ENCODE measurements at places on chromosomes 5 and 9.

DNA sequence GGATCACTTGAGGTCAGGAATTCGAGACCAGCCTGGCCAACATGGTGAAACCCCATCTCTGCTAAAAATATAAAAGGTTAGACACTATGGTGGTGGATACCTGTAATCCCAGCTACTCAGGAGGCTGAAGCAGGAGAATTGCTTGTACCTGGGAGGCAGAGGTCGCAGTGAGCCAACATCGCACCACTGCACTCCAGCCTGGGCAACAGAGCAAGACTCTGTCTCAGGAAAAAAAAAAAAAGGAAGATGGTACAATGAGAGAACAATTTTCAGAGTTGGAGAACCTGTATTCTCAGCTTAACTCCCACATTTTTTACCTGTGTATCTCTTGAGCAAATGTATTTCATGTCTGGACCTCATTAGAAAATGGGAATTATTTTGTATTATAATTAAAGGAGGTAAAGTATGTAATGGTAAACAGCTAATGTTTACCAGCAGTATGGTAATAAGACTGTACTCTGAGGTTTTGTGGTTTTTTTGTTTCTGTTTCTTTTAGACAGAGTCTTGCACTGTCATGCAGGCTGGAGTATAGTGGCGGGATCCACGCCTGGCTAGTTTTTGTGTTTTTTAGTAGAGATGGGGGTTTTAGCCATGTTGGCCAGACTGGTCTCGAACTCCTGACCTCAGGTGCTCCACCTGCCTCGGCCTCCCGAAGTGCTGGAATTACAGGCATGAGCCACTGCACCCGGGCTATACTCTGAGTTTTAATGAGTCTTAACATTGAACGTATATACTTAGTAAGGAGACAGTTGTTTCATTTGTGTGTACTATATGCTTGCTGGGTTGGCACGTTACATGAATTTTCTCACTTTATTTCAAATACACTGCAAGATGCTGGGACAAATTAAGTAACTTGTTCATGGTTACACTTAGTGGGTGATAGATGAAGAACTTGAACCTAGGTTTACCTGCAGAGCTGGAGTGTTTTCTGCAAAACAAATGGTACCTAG, 16.2 kb downstream of the UHRF2 start:
- peak; percentile 63 for DNase-seq

GRCh38 chr5:169873642-169874041, 106.7 kb downstream of the INSYN2B start:
- no peak for DNase-seq

DNA sequence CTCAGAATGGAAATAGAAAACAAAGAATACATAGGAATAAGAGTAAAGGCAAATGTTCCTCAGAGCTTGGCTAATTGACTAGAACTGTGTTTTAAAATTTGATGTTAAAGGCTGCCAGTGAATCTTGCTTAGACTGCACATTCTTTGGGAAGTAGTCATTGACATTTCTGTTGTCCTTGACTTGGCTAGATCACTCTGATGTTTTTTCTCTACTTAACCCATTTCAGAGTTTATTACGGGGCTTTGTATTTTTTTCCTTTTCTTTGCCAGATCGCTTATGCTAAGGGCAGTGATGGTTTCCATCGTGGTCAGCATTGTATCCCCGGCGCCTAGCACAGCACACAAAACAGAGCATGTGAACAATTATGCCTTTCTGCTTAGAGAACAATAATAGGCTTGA, 1126.7 kb upstream of the CDH9 start:
- DNase-seq, result no peak

DNA sequence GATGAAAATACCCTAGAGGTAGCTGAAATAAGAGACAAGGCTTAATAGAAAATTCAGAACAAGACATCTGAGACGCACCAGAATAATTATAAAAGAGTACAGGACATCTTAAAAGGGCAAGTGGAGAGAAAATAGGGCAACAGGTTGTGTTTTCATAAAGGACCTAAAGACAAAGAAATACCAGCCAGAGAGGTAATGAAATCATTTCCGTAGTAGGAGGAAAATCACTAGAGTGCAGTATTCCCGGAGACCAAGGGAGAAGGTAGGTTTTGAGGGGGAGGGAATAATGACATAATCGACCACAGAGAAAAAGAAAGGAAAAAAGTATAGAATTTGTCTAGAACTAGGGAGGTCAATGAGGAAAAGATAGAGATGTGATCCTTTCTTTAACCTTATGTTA, 26.2 kb upstream of the CTNNAL1 start:
- no peak for DNase-seq

DNA sequence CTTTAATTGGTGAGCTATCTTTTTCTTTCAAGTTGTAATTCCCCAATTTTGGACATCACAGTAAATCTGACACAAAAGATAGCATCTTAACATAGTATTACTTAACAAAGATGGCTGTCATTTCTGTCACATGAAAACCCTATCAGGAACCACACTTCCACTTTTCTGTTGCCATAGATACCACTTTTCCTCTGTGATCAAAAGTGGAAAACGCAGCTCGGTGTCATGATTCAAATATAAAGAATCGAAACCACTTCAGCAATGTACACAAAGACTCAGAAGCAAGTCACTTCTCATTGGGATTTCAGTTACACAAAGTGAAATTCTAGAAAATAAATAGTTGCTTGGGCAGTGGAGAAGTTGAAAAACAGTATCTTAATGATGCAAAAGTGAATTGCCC, 524.9 kb upstream of the ITGA1 start:
- DNase-seq, result no peak
